GM23248 (cell line): ENCODE measurements at places on chromosomes 11 and 22. TPM values are rescaled to one million over a fixed set of nuclear protein-coding genes. Genes with fewer than 3 reads are reported as not detected.
A peak's percentile ranks its signal among the peaks of the same experiment; 100 is the strongest.

The GLB1L2 gene
- polyA plus RNA-seq = 0.11 TPM in 1 of 2 replicates, not detected in the other

DNA sequence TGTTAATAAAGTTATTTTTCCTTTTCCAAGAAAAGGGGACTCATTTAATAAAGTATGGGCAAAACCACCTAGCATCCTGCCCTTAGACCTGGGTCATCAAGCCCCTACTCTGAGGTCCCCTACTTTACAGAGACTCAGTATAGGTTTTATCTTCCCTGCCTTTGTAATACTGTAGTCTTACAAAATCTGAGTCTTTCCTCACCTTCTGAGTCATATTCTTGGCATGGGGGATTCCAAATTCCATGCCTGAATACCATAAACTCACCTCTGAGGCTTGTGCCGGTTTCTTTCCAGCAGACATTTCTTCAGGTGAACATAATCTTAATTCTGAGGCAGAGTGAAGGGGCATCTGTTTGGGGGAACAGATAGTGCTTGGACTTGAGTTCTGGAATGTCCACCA, 282.5 kb downstream of the KCNA4 start:
- DNase-seq = peak; percentile 2

DNA sequence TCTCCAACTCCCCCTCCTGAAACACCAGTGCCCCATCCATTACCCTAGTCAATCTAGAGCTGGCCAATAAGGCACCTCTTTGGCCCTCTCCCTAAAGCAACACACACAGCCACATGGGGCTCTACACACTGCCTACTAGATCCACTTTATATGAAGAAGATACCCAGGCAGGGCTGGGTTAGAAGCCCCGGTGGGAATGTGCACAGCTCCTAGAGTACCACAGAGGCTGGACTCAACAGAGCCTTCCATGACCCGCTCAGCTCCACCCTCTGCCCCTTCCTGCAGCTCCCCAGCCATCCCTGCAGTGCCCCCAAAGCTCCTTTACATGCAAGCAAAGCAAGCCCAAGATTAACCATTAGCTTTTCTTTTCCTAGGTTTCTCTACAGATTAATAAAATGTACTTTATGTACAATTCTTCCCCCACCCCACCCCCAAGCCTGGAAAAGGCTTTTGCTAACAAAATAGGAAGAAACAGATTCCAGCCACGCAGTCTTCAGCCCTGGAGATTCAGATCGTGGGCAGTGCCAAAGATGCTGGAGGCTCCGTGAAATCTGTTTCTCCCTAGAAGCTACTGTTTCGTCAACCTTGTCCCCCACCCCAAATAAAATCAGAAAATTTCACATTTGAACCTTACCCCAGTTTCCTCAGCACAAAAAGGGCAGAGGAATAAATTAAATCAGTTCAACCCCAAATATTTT, 51.8 kb downstream of the IGSF9B start:
- no peak for DNase-seq

DNA sequence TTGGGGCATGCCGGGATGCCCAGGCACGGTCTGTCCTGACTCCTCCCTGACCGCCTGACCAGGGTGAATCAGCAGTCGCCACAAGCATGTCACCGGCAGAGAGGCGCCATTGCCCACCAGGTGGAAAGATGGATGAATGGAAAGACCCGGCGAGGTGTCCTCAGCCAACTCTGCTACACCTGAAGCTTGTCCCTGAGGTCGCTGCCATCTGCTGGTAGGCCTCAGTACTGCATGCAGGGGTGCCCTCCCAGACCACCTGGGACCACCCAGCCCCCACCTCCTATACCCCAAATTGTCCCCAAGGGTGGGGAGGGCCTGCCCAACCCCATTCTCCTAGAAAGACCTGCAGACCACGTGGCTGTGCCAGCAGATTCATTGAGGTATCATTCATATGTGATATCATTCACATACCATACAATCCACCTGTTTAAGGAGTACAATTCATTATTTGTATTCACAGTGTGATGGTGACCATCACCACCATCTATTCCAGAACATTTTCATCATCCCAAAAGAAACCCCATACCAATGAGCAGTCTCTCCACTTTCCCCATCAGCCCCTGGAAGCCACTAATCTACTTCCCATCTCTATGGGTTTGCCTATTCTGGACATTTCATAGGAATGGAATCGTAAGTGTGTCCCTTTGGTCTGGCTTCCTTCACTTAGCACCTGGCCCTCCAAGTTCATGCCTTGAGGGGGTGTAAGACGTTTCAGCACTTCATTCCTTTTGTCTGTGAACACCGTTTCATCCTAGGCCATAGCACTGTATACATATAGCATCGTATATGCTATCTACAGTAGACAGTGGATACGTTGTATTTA, 17.5 kb downstream of the FGF3 start:
- no peak for DNase-seq

- DNase-seq = peak; percentile 95
Observed at GRCh38 chr11:120710354-120711131, 199.0 kb downstream of the GRIK4 start.
